HuH-7 (cell line): ENCODE measurements at places on chromosomes 12 and 14.

- no peak for DNase-seq
These were observed 29.0 kb upstream of the AKAP6 start for GRCh38 chr14:32300136-32300535.

GRCh38 chr14:34496679-34497513, 34.9 kb upstream of the SPTSSA start:
- peak; percentile 27 for DNase-seq

DNA sequence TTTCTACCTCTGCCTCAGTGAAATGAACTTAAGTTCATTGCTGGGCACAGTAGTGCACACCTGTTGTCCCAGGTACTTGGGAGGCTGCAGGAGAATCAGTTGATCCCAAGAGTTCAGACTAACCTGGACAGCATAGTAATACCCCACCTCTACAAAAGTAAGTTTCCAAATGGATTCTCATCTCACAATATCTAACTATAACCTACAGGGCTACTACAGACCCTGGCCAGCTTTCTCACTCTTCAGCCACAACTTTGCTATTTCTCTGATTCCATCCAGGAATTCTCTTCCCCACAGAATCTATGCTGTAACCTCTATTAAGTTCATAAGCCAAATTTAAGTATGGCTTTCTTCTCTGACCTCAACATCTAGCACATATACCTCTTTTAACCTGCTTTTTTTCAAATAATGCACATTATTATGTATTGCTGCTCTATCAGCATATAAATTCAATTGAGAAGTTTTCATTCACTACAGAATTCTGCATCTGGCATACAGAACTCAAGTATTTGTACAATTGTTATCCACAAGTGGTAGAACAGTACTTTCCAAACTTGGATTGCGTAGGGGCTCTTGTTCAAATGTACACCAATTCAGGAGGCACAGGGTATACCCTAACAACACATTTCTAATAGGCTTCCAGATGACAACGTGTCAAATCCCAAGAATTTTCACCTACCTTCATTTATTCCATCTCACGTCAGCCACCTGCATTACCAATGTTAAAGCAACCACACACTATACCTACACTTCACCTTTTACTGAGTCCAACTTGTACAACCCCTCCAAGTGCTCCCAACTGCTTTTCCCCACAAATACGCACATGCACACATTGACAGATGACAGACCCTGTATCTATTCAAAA, 3.8 kb downstream of the RPS29 start:
- no peak for DNase-seq

- no peak for DNase-seq
These were observed 235.2 kb downstream of the ZFP36L1 start for GRCh38 chr14:68557648-68558047.

- no peak for DNase-seq
These were observed 37.1 kb downstream of the PPP4R3A start for GRCh38 chr14:91473046-91473445.

DNA sequence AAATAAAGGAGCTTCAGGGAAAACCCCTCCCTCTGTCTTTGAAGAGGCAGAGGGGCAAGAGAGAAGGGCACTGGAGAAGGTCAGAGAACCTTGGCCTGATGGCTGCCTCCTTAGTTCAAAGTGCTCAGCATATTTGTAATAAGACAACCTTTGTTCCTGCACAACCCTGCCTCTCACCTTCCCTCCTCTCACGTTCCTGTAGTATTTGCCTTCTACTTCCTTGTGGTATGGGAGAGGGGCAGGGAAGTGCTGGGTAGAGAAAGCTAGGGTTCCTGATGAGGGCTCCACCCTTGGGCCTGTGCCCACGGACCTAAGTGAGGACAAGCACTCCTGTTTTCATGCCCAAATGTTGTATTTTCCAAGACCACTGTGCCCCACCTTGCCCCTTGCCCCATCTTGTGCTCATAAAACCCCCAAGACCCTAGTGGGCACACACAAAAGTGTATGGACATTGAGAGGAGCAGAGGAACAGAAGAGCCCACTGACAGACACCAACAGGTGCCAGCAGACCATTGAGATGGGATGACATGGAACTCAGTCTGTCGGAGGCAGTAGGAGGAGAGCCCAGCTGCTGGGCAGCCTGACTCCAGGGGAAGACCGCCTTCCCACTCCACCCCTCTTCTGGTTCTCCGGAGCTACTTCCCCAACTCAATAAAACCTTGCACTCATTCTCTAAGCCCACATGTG, 261.5 kb upstream of the CCDC196 start:
- DNase-seq = no peak

- DNase-seq = no peak
These were observed 8.9 kb downstream of the VAMP1 start for GRCh38 chr12:6461401-6462233.
